ENCODE measurements at places on chromosomes 4 and X.

DNA sequence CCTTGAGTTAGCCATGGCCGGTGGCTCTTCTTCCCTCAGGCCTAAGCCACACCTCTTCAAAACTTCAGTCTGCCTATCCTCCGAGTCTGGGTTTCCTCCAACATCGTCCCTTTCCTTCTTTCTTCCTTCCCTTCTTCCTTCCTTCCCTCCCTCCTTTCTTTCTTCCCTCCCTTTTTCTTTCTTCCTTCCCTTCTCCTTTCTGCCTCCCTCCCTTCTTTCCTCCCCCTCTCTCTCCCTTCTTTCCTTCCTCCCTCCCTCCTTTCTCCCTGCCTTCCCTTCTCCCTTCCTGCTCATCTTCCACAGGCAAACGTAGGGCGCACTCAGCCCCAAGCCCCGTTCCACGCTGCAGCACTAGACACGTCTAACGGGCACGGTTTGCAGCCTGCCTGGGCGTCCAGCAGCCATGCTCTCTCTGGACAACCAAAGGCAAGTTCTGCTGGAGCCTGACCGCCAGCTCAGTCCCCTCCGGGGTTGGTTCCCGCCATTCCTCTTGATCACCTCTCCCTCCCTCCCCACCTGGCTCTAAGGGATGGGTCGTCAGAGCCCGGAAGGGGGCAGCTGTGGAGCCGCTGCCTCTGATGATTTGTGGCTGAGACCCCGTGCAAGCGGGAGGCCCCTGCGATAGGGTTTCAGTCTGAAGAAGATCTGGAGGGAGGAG lies 34.1 kb upstream of the CLDN24 start:
- DNase-seq = no peak

DNA sequence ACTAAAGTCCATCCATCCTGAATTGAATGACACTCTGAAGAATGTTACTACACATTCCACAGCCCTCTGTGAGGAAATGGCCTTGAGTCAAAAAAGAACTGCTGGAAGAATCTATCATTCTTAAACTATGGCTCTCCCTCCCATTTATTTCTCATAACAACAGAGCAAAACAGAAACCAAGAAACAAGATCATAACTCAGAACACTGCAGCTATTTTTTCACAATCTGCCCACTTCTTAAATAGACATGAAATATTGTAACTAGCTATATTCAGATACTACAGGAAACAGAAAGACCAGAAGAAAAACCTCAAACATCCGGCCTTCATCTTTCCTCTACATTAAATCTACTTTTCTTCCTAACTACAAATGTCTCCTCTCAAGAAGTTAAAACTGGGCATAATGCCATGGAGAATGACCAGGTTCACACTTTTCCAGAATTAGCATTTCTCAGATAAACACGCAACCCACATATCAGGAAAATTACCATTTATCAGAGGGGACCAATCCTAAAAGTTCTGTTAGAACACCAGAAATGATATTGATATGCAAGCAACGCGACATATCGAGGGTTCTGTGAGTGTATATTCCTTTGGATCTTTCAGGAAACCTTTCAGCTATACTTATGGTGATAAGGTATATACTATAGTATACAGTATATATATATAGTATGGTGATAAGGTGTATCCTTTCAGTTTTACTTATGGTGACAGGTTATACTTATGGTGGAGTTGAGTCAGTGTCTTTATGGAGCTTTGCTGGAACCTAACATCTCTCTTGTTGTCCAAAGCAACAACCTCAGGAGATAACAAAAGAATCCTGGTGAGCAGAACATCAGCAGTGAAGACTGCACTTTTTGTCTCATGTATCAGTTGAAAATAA lies 60.4 kb upstream of the IRF2 start:
- no peak for DNase-seq

DNA sequence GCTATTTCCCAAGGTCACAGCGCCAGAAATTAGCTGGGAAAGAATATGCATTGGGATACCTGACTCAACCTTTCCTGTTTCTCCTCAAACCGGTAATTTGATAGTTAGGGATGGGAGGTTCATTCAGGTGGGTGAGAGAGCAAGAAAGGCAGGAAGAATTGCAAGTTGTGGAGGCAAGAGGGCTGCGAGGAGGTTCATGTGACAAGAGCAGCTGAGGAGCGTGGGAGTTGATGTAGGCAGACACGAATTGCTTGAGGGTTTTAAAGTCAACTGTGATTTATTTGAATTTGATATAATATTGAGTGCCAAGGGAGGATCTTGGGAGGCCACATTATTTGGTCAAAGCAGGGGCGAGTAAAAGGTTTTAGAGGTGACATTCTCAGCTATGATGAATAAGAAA lies 329.0 kb downstream of the STIM2 start:
- no peak for DNase-seq

- DNase-seq = no peak
Observed at GRCh38 chr4:151485541-151486131, 76.7 kb downstream of the FHIP1A start.

DNA sequence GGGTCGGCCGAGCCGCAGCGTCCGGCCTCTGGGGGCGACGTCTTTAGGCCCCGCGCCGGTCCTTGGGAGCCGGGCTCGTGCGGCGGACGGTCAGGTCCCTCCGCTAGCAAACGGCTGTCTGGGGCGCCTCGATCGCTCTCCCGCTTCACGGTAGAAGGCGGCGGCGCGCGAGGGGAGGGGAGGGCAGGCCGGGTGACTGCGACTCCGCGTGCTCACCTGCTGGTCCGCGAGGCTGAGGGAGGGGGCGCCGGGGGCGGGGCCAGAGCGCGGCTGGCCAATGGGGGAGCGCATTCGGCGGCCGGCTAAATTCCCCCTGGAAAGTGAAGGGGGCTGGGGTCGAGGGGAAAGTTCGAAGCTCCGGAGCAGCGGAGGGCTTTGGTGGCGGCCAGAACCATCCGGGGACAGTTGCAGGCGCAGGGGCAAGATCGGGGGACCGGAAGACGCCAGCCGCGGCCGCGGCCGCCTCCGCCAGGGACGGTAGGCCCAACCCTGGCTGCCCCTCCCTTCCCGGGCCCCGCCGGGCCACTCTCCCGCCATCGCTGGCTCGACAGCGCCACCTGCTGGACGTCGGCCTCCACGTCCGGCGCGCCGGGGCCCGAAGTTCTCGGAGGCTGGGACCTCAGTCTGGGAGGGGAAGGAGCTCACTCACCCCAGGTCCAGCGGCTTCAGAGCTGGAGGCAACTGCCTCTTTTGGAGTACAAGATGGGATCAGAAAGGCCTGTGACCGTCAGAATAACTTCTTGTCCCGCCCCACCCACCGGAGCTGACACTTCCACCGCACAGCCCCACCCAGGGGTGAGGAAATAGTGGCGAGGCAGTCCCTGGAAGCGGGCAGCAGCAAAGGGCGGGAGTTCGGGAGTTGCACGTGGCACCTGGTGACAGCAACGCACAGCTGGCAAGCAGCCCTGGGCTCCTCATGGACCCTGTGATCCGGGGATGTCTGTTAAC lies 49.9 kb downstream of the ELF4 start:
- peak; percentile 92 for DNase-seq

DNA sequence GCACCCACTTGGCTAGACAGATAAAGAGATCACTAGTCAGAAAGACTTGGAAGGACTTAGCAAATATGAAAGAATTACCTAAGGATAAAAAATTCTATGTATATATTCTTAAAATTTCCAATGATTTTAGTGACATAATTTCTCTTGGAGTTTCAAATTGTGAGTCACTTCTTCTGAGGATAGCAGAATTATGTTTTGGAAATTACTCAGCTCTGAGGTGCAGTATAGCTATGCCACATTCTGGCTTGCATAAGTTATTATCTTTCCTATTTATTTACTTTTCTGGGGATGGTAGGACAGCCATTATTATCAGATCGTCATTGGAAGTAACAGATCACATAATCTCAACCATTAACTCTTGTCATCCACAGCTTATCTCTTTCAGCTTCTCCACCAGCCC lies 853.5 kb downstream of the TRIML1 start:
- no peak for DNase-seq

DNA sequence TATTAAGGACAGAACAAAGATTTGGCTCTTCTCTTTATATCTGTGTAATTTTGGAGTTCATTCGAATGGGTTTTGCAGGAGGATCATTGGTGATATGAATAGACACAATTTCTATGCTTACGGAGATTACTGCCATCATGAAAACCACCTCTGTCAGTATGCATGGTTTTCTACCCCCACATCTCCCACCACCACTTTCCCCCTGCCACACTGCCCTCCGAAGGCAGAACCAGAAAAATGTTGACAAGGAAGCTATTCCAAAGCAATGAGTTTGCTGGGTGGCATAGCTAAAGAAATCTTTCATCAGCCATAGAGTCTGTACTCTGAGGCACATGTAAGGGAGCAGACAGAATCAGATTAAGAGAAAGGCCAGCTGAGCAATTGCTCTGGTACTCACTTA lies 567.3 kb upstream of the ACTRT1 start:
- DNase-seq = peak; percentile 5

DNA sequence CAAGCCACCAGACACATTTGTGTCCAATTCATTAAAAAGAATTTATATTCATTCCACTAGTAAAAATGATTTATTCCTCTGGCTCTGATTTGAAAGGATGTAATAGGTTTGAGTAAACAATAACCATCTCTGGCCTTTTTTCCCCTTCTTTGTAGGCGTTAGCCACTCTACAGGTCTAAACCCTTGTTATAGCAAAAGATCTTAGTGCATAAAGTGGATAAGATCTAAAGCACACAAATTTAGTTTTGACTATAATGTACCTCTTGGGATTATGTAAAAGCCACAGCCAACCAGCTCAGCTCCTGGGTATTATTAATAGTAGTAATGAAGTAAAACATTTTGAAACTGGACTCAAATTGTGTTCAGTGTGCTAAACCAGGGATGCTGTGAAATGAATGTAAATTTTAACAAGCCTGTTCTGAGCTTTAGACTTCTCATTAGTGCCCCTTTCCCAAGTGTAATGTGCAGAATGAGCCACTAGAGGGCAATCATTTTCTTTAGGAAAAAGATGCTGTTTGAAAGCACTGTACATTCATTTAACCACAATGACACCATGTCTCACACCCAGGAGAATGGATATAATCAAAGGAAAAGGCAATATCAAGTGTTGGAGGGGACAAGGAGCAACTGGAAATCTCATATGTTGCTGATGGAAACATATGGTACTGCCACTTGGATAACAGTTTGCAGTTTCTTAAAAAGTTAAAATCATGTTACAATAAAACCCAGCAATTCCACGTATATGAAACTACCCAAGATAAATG lies 69.7 kb downstream of the KLHL8 start:
- DNase-seq = peak; percentile 59

DNA sequence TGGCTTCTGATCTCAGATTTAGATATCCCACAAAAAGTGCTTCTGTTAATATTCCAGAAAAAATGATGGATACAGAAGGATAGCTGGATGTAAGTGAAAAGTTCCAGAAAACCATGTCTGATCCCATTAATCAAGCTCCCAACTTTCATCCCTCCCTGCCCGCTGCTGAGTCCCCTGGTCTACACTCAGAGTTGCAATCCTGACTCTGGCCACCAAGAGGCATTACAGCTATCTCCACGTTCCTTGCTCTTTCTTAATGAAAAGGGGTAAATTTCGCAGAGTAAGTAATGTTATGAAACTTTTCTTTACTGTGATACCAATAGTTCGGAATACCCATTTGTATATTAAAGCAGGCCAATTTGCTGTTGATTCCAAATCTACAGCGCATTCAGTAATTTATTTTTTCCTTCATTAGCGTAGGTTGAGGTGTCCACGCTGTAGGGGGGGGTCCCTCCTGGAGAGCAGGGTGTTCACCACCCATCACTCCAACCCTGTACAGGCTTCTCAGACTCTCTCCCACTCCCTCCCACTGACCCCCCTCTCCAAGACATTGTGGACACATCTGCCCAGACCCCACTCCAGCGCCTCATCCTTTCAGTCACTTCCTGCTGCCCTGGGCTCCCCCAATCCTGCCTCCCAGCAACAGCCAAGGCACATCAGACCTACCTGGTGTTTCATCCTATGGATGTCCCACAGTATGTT lies 55.1 kb downstream of the RAB40A start:
- peak; percentile 40 for DNase-seq

- no peak for DNase-seq
Observed at GRCh38 chr4:139576219-139576618, 20.2 kb upstream of the SETD7 start.

DNA sequence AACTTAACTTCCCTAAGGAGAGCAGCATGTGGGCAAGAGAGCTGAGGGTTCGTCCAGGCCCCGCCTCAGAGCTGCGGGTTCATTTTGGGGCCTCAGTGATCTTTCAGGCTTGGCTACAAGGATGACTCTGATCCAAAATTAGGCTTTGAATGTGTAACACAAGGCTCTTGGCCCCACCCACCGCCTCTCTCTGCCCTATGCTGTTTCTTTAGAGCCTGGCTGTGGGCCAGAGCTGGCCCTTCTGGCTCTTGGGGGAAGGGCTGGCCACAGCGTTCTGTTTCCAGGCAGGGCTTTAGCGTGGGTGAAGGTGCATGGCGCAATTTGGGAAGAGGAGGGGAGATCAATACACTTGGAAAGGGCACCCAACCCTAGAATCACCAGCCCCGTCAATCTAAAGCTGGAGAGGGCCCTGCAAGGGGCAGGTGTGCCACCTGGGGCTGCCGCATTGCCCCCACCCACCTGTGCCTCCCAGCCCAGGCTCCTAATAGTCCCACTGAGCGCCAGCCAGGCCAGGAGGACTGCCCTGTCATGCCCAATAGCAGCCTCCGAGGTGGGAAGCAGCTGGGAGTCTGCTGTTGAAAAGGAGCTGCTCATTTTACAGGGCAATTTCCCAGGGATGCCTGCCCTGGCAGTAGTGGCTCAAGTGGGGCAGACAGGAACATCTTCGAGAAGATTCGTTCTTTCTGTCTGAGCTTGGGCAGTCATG lies 84.5 kb upstream of the MAML3 start:
- DNase-seq = peak; percentile 40

DNA sequence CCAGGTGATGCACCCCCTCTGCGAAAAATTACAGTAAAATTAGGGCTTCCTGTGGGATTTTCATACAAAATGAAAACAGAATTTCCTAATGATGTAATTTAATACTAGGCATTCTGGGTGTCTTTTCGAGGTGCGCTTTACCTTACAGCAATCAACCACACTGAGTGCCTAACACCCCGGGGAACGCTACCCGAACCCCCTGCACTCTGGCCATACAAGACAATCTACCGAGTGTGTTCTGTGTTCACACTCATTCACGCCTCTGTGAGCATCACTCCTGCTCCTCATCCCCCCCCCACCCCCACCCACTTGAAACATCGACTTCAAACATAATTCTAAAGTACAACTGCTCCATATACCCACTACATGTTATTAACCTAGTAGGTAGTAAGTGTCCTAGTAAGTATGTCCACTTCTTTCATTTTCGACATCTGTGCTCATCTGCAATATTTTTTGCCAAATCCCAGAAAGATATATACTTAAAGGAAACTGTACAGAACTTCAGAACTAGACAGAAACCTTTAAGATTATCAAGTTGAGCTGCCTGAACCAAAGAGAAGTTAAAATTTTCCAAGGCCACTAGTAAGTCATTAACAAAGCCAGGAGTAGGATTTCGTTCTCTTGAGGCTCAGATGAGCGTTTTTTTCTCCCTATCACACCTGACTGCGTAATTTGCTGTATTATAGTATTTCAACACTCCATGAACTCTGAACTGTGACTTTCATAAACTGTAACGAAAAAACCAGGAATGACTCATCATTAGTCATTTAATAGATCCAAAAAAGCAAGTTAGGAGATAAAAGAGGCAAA lies 80.0 kb downstream of the FAT1 start:
- no peak for DNase-seq

GRCh38 chrX:3191796-3192195 lies 150.5 kb downstream of the ARSF start:
- no peak for DNase-seq
